ENCODE measurements at places on chromosomes 2 and 18.

- no peak for DNase-seq
These were observed 11.0 kb downstream of the ADRA2B start for GRCh38 chr2:96105152-96105915.

- DNase-seq, result no peak
These were observed 347.6 kb downstream of the RNF144A start for GRCh38 chr2:7264791-7265190.

GRCh38 chr18:40877096-40877495 is 1077.9 kb upstream of the PIK3C3 start:
- DNase-seq, result no peak

GRCh38 chr18:51537487-51537886 is 340.0 kb upstream of the MEX3C start:
- DNase-seq, result peak; percentile 56

GRCh38 chr2:232026910-232027309 is 65.4 kb downstream of the DIS3L2 start:
- no peak for DNase-seq

DNA sequence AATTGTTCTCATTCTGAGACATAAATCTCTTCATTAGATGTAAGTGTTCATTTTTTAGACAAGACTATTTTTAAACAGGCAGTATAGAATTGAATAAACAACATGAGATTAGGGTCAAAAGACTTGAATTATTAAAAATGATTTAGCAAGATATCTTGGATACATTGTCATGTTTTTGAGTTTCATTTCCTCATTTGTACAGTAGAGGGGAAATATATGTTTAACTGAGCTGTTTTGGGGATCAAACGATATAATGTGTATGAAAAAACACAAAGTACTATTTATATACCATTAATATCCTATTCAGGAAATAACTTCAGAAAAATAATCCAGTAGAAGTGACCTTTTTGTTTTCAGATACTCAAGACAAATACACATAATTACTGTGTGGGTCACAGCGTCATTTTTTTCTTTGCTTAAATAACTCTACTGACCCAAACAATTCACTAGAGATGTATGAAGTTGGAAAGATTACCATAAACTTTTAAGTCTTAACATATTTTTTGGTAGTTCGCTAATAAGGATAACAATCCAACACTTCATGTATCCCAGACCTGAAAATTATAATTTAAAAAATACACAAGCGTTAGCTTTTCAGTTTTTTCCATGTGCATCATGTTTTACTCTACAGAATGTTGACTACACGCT is 896 bp upstream of the ASXL3 start:
- DNase-seq, result no peak

GRCh38 chr2:176094349-176094748 is 1.8 kb downstream of the HOXD13 start:
- DNase-seq, result no peak

DNA sequence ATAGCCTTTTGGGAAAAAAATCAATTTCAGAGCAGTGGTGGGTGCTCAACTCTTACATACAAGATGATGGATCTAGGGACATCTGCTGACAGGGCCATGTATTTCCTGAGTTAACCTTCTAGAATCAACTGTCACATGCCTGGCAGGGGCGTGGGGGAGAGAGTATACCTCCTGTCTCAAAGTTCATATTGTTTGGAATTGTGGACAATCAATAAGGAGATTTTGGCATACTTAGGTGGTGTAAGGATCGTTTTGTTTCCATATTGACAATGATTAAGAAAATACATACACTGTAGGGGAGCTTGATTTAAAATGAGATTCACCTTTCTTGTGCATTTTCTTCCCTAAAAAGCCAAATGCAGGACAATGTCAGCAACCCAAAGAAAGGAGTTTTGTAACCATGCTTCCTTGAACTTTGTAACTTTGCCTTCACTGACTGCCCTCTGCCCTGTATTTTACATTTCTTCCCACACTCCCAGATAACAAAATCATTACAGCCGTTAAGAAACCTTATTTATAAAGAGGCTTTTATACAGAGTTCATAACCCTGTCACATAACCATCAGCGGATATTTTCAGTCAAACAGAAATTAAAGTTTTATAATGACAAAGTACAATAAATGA is 88.4 kb downstream of the MEP1B start:
- no peak for DNase-seq

- DNase-seq, result no peak
These were observed 10.8 kb upstream of the NR4A2 start for GRCh38 chr2:156343096-156343939.

- no peak for DNase-seq
These were observed 83.4 kb upstream of the B3GNT7 start for GRCh38 chr2:231312066-231312465.

DNA sequence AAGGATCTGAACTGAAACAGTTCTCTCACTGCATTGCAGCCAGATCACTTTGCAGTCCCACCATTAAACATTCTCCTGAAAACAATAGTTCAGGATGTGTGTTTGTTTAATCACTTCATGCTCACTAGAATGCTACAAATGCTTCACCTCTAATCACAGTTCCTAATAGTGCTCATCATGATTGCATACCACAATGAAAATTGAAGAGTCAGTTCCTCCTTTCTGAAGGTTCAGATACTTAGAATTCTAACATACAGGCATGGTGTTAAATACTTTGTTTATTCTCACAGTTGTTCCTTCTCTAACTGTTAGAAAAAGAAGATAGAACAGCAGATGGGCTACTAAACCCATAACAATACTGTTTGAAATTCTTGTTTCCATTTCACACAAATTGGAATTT is 622.3 kb upstream of the ACVR2A start:
- no peak for DNase-seq

DNA sequence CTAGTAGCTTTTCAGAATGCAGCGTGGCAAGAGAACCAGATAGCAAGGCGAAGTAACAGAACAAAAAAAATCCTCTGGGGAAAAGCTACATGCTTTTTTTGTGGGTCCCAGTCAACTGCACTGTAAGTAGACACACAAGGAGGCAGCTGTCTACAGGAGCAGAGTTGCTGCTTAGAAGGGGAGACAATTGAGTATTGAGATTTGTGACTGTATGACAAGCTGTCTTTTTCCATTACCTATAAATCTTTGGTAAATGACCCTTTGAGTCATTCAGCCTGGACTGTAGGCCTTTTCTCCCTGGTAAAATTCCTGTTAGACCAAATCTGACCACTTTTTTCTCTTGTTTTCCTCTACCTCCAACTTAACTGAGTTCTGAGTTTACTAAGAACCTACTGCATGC is 144.1 kb upstream of the FOSL2 start:
- no peak for DNase-seq

GRCh38 chr2:120720231-120720630 is 15.4 kb upstream of the GLI2 start:
- DNase-seq, result no peak

DNA sequence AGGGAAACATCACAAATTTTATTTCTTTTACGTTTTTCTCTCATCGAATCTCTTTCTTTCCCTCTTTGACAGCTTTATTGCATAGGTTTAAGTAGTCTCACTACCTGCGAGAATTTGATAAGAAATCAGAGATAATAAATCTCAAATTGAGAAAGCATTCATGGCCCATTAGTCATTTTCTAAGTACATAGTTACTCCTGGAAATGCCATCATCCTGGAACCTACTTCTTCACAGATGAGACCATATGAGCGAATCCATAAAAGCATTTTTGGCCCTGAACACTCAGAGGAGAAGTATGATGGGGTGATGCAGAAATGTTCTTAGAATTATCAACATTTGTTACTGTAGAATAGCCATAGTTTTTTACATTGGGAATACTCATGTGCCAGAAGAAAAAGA is 138.0 kb upstream of the ARHGAP28 start:
- DNase-seq, result no peak

DNA sequence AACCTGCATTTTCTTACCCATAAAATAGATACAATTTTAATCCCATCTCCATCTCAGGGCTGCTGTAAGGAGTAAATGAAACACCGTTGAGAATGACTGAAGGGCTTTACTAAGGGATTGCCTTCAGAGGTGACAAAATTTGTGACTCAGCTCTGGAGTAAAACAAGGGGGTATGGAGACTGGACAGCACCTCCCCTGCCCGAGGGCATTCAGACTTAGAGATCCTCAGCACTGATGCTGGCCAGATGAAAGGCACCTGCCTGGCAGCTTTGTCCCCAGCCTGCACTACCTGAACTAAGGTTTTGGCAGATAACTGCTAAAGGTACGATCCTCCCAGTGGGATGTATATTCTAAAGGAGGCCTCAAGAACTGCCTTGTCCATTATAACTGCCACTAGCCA is 105.9 kb upstream of the STPG4 start:
- no peak for DNase-seq

- DNase-seq, result no peak
These were observed 4.9 kb downstream of the IGFBP5 start for GRCh38 chr2:216690456-216690852.

DNA sequence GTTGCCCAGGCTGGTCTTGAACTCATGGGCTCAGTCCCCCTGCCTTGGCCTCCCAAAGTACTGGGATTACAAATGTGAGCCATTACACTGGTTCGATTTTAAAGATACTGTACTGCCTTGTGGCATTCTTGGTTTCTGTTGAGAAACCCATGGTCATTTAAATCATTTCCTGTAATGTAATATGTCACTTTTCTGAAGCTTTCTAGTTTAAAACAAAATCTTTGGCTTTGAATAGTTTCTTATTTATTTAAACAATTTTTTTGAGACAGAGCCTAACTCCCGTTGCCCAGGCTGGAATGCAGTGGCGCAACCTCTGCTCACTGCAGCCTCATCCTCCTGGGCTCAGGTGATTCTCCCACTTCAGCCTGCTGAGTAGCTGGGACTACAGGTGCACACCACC is 8.9 kb downstream of the ZNF512 start:
- DNase-seq, result no peak

DNA sequence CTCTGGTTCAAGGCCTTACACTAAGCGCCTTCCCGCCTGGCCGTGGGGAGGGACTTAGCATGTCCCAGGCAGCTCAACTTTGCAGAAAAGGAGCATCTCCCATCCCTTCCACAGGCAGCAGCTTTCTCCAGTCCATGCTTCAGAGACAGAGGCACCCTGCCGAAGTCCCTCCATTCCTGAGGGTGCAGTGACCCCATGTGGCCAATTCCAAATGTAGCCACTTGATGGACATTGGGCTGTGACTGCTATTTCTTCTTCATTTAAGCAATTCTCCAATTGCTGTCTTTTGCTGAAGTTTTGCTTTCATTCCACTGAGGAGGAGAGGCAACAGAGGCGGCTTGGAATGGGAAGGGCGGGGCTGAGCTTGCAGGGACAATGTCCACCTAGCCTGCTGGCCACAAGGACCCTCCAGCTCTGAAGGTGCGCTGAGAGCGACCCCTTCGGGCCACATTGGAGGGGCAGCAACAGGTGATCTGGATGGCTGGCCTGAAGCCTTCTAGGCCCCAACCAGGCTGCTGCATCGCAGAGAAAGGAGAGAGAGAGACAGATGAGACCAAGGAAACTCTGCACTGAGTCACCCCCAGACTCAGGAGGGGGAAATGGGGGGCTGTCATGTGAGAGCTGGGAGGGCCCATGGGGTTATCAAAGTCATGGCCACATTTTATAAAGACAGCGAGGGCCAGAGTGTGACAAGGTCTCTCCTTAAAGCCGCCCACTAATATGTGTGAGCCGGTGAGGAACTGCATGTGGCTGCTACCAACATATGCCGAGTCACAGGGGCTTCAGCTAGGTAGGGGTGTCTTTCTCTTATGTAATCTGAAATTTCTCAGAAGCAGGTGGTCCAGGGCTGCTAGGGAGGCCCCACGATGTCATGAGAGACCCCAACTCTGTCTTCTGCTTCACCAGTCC is 61.3 kb downstream of the LONRF2 start:
- peak; percentile 75 for DNase-seq

GRCh38 chr18:41150316-41150715 is 804.7 kb upstream of the PIK3C3 start:
- DNase-seq, result peak; percentile 92

DNA sequence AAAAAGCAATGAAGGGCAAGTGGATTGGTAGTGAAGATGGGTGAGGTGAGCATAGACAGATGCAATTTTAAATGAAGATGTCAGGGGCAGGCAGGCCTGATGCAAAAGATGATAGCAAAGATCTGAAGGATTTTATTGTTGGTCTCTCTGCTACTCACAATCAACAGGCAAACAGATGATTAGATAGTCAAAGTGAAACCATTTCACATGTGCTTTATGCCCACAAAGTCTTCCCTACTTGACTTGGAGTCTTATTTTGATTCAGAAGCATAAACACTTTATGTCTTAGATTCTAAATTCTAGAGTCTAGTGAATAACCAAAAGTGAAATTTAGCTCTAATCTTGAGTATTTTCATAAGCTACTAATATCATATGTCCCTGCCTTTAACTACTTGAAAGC is 153.8 kb upstream of the HNRNPA3 start:
- DNase-seq, result no peak

DNA sequence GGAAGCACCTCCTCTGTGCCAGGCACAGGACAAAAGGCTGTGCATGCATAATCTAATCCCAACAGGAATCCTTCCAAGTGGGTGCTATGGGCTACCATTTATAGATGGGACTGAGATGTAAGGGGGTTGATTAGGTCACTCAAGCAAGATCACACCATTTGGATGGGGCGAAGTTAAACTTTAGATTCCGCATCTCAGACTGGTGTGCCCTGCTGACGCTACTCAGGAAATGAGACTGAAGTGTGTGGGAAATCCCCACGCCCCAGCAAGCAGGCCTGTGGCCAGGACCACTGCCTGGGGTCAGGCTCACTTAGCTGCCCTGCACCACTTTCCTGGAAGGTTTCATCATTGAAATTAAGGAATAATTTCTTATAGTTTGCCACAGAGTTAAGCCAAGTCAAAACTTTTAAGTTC is 70.5 kb upstream of the PPP1CB start:
- no peak for DNase-seq

- DNase-seq, result no peak
These were observed 117.1 kb downstream of the ZFP36L2 start for GRCh38 chr2:43109261-43109743.

DNA sequence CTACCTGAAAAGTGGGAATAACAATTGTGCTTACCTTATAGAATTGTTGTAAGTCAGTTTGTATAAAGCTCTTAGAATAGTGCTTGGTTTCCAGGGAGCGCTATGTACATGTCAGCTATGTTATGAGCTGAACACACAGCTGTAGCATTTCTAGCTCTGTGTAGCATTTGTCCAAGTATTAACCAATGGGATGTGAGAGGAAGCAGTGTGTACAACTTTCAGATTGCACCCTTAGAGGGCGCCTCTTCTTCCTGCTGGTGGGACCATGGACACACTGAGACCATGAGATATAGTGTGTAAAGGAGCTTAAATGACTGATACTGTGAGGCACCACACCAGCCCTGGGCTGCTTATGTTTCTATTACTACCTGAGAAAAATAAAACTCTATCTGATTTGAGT is 380.2 kb downstream of the LNPK start:
- no peak for DNase-seq
